ENCODE measurements at places on chromosomes 11 and 22.

- DNase-seq = no peak
Measured at GRCh38 chr11:35242412-35243242, 103.7 kb downstream of the CD44 start.

- DNase-seq = no peak
Measured at GRCh38 chr11:13923716-13924650, 38.5 kb upstream of the SPON1 start.

DNA sequence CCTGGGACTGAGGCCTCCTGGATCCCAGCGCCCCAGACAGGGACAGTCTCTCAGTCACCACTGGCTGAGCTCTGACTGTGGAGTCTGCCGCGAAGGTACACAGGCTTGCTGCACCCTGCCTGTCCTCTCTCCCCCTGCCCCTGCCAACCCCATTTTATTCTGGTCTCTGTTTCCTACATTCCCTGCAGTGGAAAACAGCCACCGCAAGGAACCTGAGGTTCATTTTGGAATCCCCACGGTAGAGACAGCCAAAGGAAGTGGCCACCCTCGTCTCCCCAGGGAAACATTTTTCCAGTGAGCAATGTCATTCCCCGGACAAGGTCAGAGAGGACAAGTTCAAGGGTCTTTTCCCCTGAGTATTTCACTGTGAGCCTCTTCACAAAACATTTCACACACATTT is 56.6 kb downstream of the FBXO7 start:
- no peak for DNase-seq

DNA sequence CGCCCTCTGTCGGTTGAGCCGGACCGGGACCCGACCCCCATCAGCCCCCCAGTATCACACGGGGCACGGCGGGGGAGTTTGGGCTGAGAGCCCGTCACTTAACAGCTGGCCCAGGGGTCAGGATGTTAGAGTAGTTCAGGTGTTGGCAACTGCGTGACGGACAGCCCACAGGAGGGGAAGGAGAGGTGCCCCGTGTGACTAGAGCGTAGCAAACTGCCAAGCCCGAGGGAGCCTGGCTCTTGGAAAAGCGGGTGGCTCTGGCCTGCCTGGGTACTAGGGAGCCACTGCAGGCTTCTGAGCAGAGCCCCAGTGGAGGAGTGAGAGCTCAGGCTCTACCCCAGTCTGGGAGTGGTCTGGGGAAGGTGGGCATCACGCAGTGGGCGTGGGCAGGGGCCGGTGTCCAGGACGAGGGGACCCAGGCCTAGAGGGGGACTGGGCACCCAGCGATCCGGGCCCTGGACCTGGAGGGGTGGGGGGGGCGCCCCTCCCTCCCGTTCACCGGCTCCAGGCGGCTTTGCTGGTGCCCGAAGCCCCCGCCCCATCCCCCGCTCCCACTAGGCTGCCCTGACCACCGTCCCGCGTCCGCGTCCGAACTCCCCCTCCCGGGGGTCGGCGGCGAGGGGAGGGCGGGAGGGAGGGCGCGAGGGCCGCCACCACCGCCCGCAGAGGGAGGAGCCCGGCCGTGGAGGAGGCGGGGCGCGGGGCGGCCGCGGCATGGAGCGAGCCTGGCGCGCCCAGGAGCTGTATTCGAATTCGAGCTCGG is 24.4 kb downstream of the SHANK3 start:
- DNase-seq = no peak

GRCh38 chr11:111046291-111046690 is 199.2 kb upstream of the POU2AF2 start:
- DNase-seq = no peak

DNA sequence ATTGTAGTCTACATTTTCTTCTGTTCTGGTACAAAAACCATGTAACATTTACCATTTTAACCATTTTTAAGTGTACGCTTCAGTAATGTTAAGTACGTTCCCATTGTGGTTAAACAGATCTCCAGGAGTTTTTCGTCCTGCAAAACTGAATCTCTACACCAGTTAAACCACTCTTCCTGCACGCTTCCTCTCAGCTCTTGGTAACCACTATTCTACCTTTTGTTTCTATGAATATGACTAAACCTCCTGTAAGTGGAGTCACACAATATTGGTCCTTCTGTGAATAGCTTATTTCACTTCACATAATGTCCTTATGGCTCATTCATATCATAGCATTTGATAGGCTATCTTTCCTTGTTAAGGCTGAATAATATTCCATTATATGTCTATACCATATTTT is 7.1 kb upstream of the EXT2 start:
- no peak for DNase-seq

GRCh38 chr11:45928535-45929215 is 6.2 kb downstream of the LARGE2 start:
- no peak for DNase-seq

GRCh38 chr11:5103066-5103465 is 33.7 kb downstream of the OR52E1 start:
- no peak for DNase-seq

DNA sequence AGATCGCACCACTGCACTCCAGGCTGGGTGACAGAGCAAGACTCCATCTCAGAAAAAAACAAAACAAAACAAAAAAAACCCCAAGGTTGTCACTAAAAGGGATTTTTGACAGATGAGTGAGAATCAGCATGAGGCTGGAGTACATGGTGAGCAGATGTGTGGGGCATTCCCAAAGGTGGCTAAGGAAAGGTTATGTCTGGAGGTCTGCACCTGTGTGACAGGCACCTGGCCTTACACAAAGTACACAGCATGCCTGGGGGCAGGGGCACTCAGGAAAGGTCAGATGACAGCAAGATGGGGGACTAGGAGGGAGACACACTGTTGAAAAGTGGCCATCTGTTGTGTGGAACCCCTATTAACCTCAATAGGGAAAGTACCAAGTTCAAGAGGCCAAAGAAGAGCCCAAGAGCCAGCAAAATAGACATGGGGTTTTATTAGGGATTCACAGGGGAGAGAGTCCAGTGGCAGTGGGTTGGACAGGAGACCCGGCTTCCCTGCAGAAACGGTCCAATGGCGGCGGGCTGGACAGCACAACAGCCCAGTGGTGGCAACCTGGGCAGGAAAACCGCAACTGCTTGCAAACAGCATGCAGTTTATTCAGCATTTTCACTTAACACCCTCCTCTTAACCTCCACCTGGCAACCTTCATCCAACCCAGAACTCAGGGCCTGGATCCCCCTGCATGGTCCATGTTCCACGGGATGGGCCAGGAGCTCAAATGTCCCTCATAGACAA is 101.1 kb downstream of the MICAL2 start:
- DNase-seq = no peak

DNA sequence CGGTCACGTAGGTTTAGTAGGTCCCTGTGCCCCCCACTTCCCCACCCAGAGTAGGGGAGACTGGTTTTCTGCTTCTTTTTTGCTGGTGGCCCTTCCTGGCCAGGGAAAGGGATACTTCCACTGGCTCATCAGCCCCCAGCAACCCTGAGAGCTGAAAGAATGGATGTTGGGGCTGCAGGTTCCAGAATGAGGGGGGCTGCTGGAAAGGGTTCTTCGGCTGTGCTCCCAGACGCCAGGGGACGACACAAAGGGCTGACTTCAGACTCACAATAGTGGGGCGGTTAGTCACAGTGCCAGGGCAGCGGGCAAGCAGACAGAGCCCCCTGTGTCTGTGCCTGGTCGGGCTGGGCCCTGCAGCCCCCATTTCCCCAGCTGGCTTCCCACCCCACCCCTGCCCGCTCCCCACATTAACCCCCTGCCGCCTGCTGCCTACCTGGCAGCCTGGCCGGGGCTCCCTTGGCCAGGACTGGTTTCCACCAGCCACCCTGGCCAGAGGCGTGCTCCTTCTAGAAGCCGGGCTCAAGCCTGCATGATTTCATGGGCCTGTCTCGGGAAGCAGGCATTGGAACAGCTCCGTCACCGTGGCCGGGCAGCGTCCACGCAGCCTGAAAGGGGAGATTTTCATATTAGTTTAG is 79.1 kb upstream of the WNT7B start:
- no peak for DNase-seq

- no peak for DNase-seq
Measured at GRCh38 chr22:20087319-20088262, 7.5 kb downstream of the DGCR8 start.

- no peak for DNase-seq
Measured at GRCh38 chr22:49801391-49802060, 26.1 kb downstream of the BRD1 start.

GRCh38 chr11:58641803-58642581 is 19.5 kb downstream of the CNTF start:
- DNase-seq = no peak

- DNase-seq = no peak
Measured at GRCh38 chr22:47388331-47388730, 625.9 kb downstream of the TBC1D22A start.

GRCh38 chr11:73030130-73030529 is 112.0 kb downstream of the FCHSD2 start:
- no peak for DNase-seq

- DNase-seq = no peak
Measured at GRCh38 chr11:125451400-125452124, 44.5 kb downstream of the FEZ1 start.

GRCh38 chr11:79963856-79964645 is 523.2 kb upstream of the TENM4 start:
- no peak for DNase-seq

DNA sequence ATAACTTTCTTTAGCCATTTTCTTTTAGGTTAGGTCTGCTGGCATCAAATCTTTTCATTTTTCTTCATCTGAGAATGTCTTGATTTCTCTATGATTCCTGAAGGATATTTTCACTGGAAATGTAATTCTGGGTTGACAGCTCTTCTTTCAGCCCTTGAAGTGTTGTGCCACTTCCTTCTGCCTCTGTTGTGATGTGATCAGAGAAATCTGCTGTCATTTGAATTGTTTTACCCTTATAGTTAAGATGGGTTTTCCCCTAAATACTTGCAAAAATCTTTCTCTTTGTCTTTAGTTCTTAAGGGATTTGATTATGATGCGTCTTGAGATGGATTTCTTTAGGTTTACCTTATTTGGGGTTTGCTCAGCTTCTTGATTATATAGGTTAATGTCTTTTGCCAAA is 23.0 kb downstream of the USP47 start:
- DNase-seq = no peak

DNA sequence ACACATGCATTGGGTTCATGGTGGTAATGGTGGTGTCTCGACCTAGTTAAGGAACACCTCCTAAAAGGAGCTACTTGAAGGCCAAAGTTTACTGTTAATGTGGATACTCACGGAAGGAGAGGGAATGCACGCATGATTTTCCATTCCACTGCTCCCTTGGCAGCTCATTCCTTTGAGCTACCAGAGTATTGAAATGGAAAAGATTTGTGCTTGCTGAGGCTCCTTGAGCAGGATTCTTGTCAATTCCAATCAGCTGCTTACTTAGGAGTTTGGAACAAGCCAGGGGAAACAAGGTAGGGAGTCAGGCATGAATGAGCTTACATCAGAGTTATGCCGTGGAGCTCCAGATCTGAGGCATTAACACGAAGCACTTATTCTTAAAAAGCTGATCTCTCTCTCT is 108.8 kb downstream of the GRIA4 start:
- DNase-seq = peak; percentile 55

GRCh38 chr22:45402466-45402985 is 10.9 kb downstream of the SMC1B start:
- no peak for DNase-seq

- DNase-seq = no peak
Measured at GRCh38 chr11:66493130-66493529, 12.9 kb downstream of the DPP3 start.

GRCh38 chr11:131773626-131774025 is 403.2 kb downstream of the NTM start:
- DNase-seq = no peak

DNA sequence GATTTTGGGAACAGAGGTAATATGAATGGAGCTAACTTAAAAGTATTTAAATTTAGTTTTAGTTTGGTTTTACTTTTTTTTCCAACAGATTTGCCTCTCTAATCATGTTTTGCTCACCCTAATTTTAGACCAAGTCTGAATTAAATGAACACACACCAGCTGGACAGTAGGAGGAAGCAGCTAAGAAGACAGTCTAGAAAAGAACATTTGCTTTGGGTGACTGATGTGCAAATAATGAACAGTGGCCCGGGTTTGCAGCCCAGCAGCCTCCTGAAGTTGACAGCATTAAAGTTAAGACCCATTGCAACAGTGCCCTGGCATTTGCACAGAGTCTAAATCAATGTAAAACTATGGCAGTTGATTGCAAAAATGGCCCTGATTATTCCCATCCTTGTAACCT is 66.4 kb upstream of the SORL1 start:
- no peak for DNase-seq

DNA sequence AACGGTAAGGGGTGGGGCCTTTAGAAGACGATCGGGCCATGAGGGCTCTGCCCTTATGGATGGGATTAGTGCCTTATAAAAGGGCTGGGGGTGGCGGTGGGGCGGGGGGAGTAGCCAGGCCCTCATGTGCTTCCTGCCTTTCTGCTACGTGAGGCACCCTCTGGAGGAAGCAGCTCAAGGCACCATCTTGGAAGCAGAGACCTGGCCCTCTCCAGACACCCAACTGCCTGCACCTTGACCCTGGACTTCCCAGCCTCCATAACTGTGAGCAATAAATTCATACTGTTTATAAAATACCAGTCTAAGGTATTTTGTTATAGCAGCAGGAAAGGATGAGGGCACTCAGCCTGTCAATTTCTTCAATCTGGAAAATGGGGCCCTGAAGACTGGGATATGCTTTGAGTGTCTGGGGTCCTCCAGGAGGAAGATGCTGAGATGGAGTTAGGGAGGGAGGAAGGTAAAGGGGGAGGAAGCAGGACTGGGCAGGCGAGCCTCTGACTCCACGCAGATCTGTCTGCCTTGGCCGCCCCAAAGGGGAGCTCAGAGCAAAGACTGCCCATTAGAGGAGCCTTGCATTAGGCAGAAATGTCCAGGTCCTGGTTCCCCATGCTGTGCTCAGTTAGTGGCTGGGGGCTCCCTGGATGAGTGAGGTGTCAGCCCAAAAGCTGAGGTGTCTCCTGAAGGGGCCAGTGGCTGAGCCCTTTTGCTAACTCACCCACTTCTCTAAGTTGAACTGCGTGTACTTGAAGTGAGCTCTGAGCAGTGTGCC is 5.3 kb downstream of the CABP2 start:
- no peak for DNase-seq

- no peak for DNase-seq
Measured at GRCh38 chr11:46682773-46683752, 17.4 kb downstream of the ARHGAP1 start.

GRCh38 chr11:44591557-44591956 is 26.1 kb downstream of the CD82 start:
- DNase-seq = no peak

DNA sequence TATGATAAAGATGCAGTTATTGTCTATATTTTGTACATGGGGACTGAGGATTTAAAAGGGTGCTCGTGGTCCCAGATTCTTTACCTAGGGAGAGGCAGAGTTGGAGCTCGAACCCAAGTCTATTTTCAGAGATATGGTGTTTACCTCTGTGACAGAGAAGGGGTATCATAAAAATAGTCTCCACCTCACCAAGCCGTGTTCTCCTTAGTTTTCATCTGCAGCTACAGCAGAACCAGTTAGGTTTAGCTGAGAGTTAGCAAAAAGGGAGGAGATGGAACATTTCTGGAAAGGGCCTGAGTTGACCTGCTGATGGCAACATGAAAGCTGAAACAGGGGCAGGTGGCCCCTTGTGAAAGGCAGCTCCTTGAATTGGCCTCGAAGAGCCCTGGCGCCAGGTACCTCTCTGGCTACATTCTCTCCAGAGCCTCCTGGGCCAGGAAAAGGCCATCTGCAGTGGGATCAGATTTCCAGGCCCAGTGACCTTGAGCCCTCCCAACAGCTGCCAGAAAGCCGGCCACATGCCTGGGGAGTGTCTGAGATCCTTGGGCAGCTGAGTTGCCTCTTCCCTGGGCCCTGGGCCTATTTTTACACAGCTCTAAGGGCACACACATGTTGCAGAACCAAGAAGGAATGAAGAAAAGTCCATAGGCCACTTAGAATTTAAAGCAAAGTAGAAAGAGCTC is 136.6 kb downstream of the NAV2 start:
- DNase-seq = no peak

- DNase-seq = no peak
Measured at GRCh38 chr22:43658823-43659222, 153.3 kb downstream of the EFCAB6 start.

Measured in NCI-H446 treated with DMSO at 0.1 percent for 48 hours (cell line).